ENCODE measurements at places on chromosomes 11 and 22. TPM values are rescaled to one million over a fixed set of nuclear protein-coding genes. Genes with fewer than 3 reads are reported as not detected.

The SLCO2B1 gene
- not detected for total RNA-seq

The RFPL3 gene
- total RNA-seq = not detected

The MMP12 gene
- total RNA-seq = not detected

The PLAAT2 gene
- total RNA-seq = not detected

The TEX54 gene
- not detected for total RNA-seq

- DNase-seq = no peak
Observed at GRCh38 chr11:34416766-34417165, 22.0 kb upstream of the CAT start.

DNA sequence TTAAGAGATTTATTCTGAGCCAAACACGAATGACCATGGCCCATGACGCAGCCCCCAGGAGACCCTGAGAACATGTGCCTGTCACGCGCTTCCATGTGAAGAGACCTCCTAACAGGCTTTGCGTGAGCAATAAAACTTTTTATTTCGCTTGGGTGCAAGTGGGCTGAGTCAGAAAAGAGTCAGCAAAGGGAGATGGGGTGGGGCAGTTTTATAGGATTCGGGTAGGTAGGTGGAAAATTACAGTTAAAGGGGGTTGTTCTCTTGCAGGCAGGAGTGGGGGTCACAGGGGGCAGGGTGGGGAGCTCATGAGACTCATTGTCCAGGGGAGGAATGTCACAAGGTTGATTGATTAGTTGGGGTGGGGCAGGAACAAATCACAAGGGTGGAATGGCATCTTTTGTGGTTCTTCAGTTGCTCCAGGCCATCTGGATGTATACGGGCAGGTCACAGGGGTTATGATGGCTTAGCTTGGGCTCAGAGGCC, 77.2 kb upstream of the FTH1 start:
- DNase-seq = no peak

DNA sequence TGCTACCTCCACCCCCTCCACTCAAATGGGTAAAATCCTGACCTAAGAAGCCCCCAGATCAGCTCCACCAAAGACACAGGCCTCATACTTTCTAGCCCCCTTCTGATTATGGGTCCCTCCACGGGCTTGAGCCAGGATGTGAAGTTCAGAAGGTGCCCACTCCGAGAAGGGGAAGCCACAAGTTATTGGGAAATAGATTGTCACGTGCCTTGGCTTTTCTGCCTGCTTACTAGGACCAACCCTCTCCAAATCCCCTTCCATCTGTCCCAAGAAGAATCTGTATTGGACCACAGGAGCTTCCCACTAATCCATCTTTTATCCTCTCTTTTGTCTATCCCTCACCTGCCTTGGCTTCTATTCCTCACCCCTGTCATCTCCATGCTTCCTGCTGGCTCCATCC, 3.0 kb upstream of the NRGN start:
- no peak for DNase-seq

DNA sequence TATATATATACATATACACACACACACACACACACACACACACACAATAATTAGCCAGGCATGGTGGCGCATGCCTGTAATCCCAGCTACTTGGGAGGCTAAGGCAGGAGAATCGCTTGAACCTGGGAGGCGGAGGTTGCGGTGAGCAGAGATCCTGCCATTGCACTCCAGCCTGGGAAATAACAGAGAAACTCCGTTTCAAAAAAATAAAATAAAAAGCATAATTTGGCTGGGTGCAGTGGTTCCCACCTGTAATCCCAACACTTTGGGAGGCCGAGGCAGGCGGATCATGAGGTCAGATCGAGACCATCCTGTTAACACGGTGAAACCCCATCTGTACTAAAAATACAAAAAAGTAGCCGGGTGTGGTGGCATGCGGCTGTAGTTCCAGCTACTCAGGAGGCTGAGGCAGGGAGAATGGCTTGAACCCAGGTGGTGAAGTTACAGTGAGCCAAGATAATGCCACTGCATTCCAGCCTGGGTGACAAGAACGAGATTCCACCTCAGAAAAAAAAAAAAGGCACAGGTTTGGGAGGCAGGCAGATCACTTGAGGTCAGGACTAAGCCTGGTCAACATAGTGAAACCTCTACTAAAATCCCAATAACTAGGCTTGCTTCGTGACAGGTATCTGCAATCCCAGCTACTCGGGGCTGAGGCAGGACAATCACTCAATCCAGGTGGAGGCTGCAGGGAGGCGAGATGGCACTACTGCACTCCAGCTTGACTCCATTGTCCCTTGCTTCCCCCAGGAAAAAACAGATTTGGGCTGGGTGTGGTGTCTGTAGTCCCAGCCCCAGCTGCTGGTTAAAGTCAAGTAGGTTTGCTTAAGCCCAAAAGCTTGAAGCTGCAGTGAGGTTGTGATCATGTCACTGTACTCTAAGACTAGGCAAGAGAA, 11.8 kb upstream of the WDR74 start:
- peak; percentile 34 for DNase-seq

DNA sequence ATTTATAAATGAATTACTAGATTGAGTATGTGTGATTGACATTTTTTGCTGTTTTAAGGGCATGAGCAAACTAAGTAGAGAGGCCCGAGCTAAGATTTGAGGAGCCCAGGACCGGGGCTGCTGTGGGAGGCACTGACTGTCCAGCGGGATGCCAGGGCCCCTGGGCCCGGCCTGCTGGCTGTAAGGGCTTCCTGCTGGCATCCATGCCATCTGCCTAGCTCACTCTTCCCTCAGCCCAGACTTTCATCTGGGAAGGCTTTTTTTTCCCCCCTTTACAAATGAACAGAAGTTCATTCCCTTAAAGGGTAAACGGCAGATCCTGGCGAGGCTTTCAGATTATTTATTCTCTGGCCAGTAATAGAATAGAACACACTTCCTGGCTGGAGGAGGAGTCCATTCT, 16.0 kb upstream of the TP53I11 start:
- no peak for DNase-seq

GRCh38 chr11:67397536-67397935, 4.1 kb downstream of the PPP1CA start:
- no peak for DNase-seq

DNA sequence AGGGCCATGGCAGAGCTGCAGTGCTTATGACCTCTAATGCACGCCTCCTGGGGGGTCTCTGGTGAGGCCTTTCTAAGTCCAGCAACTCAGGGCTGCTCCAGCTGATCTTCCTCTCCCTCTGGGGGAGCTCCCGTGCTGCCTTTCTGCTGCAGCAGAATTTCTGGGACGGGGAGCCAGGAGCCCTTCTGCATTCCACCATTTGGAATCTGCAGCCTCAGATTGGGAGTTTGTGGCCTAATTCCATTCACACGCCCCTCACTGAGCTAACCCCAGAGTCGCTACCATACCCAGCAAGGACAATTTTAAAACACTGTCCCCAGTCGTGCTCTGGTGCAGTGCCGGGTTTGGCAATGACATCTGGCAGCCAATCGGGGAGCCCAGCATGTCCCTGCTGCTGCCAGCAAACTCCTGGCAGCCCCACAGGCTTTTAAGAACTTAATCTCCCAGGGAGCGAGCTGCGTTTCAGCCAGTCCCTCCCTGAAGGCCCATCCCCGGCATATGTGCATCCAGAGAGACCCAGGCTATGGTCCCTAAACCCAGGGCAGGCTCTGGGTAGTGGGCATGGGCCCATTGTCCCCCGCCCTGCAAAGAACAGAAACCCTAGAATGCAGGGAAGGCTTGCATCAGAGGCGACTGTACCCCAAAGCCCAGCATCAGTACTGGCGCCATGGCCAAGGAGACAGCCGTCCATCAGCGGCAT, 4.7 kb downstream of the SHANK2 start:
- DNase-seq = no peak

- DNase-seq = no peak
Observed at GRCh38 chr11:41235668-41236067, 223.8 kb downstream of the LRRC4C start.

DNA sequence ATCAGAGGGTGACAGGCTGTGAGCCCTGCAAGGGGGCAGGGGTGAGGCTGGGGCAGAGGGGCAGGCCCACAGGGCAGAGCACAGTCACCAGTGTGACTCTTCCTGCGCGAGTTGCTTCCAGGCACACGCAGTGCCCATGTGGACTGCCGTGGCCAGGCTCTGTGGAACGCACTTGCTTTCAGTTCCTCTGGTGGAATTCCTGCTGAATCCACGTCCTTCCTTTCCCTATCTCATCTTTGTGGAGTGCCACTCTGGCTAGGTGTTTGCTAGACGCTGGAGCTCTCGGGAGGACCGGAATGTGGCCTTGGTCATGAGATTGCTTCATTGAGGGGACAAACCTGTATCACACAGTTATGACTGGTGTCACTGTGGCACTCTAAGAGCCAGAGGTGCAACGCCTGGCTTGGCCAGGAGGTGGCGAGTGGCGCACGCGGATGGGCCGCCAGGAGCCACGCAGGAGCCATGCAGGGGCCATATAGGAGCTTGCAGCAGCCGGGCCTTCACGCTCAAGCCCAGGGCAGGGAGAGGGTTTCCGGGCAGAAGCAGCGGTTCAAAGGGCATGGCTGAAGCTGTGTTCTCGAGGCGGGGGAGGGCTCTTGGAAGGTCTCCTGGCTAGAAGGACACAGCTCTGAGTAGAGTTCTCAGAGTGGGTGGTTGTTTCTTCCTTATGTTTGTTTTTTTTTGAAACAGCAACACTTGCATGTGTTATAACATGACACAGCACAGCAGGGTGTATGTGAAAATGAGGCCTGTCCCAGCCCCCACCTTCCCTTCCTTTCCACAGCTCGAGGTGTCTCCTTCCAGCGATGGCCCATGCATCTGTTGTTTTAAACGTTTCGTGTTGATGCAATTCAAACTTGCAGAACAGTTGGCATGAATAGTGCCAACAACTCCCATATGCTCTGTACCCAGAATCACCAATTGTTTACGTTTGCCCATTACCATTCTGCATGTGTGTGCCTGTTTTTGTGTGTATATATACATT, 36.2 kb downstream of the TBC1D22A start:
- DNase-seq = peak; percentile 77

- DNase-seq = no peak
Observed at GRCh38 chr11:126606484-126606883, 251.0 kb downstream of the ST3GAL4 start.

DNA sequence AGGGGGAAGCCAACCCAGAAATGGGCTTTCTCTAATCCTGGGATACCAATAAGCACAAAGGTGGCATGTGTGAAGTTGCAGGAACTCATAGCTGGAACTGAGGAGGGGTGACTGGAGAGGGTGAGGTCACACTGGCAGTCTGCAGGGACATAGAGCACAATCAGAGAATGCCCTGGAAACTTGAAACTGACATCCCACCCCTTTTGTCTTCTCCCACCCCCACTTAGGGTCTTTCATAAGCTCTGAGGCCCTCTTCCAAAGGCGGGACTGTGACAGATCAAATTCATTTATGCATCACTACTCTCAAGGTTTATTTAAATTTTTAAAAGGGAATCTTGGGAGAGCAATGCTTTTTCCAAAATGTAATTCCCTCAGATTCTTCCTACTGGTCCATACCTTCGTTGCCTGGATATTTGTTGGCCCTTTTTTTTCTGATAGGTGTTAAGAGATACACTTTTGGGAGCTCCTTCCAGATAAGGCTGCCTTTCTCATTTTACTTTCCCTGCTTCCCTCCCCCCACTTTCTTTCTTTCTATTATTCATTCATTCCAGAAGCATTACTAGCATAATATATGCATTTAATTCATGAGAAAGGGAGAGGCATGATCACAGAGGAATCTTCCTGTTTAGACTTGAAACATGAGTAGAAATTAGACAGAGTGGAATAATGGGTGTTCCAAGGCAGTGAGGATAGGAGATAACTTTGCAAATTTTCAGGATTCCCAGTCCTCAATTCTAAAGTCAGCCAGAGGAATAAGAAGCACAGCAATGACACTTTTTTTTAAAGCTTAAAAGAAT, 14.8 kb downstream of the OR51E2 start:
- no peak for DNase-seq

GRCh38 chr11:106418791-106419190, 341.3 kb downstream of the AASDHPPT start:
- DNase-seq = no peak

DNA sequence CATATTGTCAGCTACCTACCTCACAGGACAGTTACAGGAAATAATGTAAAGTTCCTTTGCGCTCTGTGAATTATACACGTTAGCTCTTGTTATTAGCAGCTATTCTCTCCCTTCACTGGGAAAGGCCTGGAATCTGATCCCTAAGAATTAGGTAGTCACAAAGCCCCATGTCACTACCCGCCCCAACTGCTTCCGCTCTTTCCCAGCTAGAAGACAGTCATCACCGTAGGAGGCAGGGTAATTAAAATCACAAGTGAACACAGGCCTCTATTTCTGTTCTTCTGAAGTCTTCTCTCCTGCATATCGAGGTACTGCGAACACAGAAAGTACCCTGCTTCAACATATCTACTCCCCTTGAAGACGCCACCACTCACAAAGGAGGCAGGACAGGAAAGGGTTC, 12.6 kb upstream of the AHNAK start:
- DNase-seq = no peak

- DNase-seq = no peak
Observed at GRCh38 chr22:17114173-17114897, 6.8 kb downstream of the TMEM121B start.

DNA sequence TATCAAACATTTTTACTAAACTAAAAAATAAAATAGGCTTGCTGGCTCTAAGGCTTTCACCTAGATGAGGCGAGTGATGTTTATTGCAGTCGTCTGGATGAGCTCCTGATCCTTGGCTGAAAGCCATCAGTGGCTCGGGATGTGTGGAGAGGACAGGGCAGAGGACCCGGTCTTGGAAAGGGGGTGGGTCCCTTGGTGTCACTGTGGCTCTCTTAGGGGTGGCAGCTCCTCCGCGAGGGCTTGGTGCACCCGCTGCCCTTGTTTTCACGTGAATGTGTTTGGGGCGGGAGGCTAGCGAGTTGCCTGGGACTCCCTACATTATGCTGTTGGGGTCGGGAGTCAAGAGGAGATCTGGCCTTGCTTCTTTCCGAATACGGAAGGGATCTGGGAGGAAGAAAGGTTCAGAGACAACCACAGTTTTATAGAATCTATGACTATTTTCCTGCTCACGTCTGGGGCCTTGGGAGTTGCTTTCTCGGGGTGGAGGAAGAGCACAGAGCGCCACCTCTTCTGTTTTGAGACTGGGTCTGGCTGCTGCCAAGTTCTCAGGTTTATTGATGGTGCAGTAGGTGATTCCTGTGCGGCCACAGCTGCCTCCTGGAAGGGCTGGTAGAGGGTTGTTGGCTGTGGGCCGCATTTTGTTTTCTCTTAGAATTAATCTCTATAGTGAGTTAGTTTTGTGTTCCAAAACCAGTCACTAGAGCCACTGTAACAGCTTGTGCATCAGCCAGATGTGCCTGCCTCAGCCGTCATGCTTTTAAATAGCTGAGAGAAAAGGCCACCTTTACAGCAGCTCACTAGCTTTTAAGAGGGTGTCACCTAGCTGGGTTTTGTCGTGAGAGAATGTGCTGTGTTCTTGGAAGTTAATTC, 12.8 kb downstream of the TBC1D22A start:
- DNase-seq = no peak

DNA sequence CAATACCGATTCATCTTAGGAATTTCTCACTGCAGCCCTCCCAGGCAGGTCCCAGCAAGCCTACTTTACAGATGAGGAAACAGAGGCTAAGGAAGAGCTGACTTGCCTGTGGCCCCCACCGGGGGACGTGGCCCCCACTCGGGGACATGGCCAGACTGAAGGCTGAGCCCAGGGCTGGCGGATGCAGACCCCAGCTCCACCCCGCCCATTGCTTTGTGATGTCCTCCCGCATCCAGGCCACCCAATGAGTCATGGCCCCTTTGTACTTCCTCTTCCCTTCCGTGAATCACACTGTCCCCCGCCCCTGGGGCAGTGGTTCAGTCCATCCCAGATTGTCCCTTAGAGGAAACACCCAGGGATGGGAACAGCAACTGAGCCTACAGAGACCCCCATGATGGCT, 116.0 kb upstream of the ANO1 start:
- DNase-seq = no peak
